ENCODE measurements at places on chromosomes 3 and 15.

DNA sequence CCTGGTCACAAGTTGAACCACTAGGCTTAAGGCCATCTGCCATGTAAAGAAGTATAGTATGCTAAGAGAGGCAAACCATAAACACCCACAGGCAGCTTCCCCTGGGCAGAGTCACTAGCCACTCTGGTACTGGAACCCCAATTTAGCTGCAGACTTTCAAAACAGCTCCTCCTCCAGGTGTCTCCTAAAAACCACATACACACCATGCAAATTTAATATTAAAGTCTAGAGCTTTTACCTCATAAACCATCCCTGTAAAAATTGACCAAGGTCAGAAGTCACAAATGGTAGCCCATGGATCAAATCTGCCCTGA, 99.1 kb upstream of the STT3B start:
- DNase-seq: no peak

DNA sequence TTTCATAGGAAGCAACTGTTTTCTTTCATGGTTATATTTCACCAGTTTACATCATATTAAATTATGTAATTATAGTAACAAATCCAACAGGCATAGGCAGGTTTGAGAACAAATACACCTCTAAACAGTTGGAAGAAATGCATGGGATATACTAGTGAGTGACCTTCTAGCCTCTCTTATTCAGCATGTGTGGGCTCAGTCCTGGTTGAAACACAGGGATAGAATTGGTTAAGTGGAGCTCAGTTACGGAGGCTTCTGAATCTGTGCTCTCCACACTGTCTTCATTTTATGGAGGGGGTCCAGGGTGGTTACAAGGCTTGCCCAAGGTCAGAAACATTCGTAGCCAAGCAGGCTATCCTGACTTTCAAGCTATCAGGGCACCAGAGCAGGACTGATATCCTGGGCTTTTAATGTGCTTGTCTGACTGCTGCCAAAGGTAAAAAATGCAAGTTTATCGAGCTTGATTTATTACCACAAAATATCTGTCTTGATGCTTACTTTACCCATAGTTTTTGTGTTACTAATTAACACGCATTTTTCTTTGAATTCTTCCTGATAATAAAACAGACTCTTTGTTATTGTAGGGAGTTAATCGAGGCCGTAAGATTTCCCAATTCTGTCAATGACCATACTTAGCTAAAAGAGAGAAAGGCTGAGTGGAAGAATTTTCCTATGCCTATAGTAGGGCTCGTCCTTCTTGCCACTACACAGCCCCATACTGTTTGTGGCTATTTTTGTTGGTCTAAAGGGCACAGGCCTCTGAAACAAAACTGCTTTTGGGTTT, 89.6 kb downstream of the FILIP1L start:
- no peak for DNase-seq

- DNase-seq: no peak
Measured at GRCh38 chr3:106117490-106117858, 248.7 kb upstream of the CBLB start.

DNA sequence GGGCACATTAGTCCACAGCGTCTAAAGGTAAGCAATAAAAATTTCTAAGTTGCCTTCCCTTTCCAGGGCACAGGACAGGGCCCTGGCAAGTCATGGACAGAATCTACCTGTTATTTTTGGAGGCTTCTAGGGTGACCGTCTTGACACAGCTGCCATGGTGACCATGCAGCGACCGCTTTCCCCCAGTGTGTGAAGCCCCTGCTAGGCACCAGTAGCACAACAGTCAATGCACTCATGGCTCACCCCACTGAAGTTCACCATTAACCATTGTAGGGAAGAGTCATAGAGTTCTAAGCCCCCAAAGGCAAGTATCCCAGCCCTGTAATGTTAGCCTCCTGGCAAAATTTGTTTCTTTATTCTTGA, 43.8 kb upstream of the SLCO2A1 start:
- DNase-seq: no peak

DNA sequence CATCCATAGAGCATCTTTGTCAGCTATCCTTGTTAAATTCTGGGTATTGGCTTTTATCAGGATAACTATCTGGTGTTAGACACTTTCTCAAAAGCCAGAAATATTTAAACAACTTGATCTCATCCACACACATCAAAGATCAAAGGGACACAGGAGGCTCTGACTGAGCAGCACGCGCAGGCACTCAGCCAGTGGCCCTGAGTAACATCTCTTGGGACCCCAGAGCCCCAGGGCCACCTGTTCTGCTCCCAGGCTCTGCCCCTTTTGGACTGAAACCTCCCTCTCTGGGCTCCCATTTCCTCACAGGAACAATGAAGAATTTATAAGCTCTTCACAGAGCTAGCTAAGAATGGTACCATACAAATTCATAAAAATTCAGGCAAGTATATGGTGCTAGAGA, 16.1 kb downstream of the ATP10A start:
- DNase-seq: no peak

GRCh38 chr3:137906985-137907649, 102.8 kb upstream of the CLDN18 start:
- no peak for DNase-seq

DNA sequence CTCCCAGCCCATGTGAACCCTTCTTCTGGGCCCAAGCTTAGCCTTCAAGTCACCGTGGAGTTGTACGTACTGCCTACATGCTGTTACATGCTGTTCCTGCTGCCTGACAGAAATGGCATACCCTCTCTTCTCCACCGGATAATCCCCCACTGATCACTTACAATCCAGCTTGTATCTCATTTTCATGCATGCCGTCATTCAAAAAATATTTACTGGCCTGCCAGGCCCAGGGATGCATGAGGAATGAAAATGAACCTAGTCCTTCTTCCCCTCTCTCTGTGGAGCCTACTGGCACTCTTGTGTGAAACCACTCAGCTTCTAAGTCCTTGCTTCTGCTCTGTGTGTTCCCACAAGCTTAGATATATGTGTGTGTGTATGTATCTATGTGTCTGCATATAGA, 60.6 kb downstream of the WNT5A start:
- DNase-seq: no peak

DNA sequence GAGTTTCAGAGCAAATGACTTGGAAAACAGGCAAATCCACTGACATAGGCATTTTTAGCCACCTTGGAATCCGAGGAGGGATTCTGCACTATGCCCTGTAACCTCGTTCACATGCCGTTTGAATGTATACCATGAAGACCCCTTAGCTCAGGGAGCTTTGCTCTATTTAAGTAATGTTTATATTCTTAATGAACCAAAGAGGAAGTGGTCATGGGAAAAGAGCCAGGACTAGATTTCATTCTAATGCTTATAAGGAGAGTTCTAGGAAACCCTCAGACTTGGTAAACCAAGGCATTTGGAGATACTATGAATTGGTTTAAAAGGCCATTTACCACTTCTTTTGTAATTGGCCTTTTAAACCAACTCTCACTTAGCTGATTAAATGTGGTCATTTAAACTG, 178.9 kb downstream of the IGF1R start:
- no peak for DNase-seq

All from SIG-M5 (cell line).